ENCODE measurements at places on chromosomes 3 and 15. TPM values are rescaled to one million over a fixed set of nuclear protein-coding genes. Genes with fewer than 3 reads are reported as not detected.

The SLC12A8 gene
- 5.9 TPM for polyA plus RNA-seq

The ANKRD63 gene
- not detected for polyA plus RNA-seq

DNA sequence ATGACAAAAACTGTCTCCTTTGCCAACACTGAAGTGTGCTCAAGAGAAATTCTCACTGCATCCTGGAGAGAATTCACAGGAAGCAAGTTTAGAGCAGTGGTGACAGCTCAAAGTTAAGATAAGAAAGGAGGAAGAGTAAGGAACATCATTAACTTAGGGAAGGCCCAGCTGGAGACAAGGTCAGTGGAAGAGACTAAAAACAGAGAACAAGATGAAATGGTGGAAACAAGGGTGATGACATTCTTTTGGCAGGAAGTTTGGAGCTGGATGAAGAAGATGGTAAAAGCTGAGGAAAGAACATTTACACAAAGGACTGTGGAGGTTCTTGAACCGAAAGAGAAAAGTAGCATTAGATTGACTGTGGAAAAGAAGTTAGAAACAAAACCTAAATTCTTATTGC, 6.7 kb upstream of the SUCLG2 start:
- DNase-seq: no peak

DNA sequence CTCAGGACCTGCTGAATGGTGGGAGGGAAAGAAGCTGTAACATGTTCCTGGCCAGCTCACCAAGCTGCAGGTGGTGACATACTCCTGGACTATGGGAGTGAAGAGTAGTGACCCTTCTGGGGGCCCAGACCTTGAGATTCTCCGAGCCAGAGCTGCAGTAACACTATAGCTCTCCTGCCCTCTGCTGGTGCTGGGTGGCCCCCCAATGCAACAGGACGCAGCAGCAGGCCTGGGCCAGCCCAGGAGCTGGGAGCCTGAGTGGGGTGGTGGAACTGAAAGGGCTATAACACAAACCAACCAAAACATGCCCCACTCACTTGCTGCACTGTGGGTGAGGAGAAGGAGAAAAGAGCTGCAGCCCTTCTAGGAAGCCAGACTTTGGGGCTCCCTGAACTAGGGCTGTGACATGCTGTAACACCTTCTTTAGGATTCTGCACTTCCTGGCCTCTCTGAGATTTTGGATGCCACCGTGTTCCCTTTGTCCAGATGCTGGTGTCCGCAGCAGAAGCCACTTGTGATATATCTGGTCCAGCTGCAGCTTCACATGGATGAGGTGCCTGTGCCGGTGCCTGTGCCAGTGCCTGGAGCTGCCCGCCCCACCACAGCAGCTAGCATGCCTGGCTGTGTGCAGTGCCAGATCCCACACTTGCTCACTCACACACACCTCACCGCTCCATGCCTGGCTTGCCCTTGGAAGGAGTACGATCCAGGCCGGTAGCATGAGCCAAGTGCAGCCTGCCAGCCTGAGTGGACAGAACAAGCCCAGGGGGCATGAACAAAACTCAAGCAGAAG, 636.8 kb upstream of the KCNMB2 start:
- no peak for DNase-seq

All from renal pelvis (tissue), 12 donors.